Left lung (tissue), 14 donors: ENCODE measurements at places on chromosomes 5 and 9.

- DNase-seq, result no peak
Observed at GRCh38 chr9:80233906-80234305, 662.1 kb downstream of the TLE4 start.

DNA sequence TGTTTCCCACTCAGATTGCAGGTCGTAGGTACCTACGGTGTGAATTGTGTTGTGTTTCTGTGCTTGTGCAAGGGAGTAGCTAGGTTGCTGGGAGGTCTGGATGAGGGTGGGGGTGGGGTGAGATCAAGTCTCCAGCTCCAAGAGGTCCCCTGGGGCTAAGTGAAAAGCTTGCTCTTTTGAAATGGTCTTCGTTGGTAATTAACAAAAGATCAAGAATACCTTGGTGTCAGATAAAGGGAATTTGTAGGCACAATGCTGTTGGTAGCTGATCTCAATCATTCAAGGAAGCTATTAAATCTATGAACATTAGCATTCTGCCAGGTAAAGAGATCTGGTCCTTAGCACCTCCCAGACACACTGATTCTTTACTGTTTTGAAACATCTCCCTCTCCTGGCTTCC lies 928 bp upstream of the PCDHGC4 start:
- DNase-seq, result no peak

- no peak for DNase-seq
Observed at GRCh38 chr5:151565971-151566370, 25.2 kb downstream of the FAT2 start.

GRCh38 chr9:84212246-84212645 lies 128.3 kb downstream of the SLC28A3 start:
- DNase-seq, result no peak

DNA sequence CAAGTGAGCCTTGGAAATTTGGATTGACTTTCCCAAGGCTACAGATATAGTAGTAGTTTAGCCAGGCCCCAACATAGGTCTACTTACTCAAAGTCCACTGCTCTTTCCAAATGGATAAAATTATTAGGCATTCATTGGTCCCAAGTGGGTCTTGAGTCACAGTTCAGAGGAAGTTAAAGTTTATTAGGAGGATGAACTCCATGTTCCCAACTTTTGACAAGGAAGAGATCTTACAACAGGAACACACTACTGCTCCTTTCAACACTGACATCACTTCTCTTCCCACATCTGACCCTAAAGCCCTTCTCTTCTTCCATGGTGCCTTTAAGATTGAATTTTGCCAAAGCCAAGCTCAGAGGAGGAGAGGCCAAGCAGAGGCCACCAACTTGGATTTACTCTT lies 234.5 kb upstream of the TRIM32 start:
- DNase-seq, result no peak

DNA sequence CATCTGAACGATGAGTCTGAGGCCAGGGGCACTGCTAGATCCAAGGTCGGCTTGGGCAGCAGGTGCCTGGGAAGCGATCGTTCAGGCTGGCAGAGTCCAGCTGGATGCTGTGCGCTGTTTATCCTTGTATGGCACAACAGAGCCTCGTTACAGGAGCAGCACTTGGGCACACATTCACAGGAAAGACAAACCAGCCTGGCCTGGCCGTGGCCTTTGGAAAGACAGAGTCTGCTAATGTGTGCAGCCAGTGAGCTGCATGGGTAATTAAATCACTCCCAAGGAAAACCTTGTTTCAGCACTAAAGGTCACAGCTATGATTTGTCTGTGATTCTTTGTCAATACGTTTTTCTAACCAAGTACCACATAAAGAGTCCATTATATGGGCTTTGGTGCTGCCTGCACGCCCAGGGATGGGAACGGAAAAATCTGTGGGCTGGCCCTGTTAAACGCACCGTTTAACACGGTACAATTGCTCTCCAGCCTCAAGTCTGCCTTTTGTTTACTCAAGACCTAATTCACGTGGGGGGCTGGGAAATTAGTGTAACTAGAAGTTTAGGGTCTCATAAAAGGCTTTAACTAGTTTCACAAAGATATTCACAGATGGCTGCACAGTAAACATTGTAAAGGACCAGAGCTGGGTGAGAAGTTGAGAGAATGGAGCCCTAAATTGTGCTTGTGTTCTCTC lies 509.3 kb downstream of the KDM4C start:
- peak; percentile 27 for DNase-seq

DNA sequence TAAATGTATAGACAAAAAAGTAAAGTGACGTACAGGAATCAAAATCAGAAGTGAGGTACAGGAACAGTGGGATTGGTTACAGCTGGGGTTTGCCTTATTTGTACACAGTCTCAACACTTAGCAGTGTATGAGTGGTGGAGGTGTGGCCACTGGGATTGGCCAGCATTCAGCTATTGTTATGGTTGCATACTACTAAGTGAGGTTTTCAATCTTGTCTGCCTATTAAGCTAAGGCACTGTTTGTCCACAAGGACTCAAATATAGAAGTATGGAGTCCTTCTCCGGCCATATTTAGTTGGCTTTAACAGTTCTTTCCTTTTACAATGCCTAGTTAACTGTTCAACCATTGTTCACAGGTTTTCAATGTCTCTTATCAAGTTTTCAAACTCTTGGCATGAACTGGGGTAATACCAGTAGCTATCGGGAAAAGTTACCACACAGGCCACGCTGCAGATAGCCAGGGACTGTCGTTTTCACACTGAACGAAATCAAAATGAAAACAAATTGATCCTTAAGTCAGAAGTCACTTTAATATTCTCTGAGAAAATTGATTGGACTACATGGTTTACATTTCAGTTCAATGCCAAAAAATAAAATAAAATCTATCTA lies 176.0 kb upstream of the FREM1 start:
- DNase-seq, result peak; percentile 38

- DNase-seq, result no peak
Observed at GRCh38 chr5:31741496-31741895, 102.6 kb downstream of the PDZD2 start.

DNA sequence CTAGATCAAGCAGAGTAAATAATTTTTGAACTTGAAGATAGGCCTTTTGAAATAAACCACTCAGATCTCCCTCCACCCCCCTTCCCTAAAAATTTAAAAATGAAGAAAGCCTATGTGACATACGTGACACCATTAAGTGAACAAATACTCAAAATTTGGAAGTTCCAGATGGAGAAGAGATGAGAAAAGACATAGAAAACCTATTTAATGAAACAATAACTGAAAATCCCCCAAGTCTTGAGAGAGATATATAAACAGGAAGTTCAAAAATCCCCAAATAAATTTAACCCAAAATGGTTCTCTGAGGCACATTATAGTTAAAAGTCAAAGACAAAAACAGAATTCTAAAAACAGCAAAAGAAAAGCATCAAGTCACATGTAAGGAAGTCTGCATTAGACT lies 428.6 kb downstream of the PSAT1 start:
- no peak for DNase-seq

DNA sequence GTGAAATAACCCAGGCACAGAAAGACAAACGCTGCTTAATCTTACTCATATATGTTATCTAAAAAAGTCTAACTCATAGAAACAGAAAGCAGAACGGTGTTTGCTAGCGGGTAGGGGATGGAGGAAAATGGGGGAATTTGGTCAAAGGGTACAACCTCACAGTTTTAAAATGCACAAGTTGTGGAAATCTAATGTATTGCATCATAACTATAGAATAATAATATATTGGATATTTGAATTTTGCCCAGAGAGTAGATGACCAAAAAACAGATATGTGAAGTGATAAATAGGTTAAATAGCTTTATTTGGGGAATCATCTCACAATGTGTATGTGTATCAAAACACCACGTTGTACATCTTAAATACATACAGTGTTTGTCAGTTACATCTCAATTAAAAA lies 22.3 kb upstream of the OSMR start:
- DNase-seq, result no peak

GRCh38 chr9:28781481-28781880 lies 1208.2 kb upstream of the C9orf72 start:
- no peak for DNase-seq
